Activated naive CD4-positive, alpha-beta T cell treated with anti-CD3 and anti-CD28 coated beads, Interleukin-2, amount 10 ng/mL, durations not matched to agents 7 days and 5 days (primary cell): ENCODE measurements at places on chromosomes 4 and X.

DNA sequence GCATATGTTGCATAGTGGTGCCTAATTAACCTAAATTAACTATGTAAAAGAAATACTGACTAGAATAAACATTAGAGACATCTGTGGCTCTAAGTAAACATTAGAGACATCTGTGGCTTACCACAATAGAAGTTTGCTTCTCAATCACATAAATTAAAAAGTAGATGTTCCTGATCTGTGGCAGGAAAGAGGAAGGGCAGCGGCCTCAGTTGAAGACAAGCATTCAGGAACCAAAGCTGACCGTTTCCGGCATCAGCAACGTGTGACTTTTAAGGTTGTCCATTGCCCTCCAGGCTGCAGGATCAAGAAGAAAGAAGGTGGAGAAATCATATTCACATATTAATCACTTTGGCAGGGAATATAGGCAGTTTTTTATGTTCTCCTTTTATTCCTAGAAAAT is 336.3 kb upstream of the TRAM1L1 start:
- no peak for DNase-seq

DNA sequence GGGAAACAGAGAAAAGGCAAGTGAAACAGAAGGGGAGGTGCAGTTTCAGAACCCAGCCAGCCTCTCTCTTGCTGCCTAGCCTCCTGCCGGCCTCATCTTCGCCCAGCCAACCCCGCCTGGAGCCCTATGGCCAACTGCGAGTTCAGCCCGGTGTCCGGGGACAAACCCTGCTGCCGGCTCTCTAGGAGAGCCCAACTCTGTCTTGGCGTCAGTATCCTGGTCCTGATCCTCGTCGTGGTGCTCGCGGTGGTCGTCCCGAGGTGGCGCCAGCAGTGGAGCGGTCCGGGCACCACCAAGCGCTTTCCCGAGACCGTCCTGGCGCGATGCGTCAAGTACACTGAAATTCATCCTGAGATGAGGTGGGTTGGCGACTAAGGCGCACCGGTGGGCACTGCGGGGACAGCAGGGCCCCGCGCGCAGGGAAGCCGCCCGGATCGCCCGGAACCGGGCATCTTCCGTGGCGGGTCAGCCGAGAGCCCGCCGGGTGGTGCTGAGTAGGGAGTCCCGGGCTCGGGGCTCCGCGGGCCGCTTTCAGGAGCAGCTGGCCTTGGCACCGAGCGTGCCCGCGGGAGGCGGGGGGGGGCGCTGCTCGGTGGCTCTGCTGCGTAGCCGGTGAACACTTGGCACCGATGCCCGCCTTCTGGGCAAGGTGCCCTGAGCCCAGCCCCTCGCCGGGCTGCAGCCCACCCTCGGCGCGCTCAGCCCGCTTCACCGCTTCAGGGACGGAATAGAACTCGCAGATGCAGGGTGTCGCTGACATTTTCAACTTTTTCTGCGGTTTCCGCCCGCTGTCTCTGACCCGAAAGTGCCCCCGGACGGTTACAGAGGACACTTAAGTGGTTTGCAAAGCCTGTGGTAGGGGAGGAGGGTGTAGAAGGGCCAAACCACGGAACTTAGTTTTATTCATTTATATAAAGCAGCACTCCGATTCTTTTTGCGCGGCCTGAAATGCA is at the start of gene CD38:
CD38 (plus strand) TSS at position 40 of the 953 bp plus-strand sequence; CDS start at position 127, 87 bp downstream.
- peak; percentile 79 for DNase-seq

GRCh38 chr4:1166509-1167243 is 5.7 kb downstream of the SPON2 start:
- DNase-seq = no peak

- DNase-seq = no peak
Observed at GRCh38 chr4:183984566-183984965, 79.5 kb downstream of the STOX2 start.

- DNase-seq = no peak
Observed at GRCh38 chrX:37361596-37361995, 12.4 kb downstream of the PRRG1 start.

- no peak for DNase-seq
Observed at GRCh38 chr4:148289740-148290139, 152.5 kb downstream of the NR3C2 start.

- no peak for DNase-seq
Observed at GRCh38 chrX:141936080-141936479, 32.4 kb downstream of the MAGEC1 start.

- no peak for DNase-seq
Observed at GRCh38 chr4:69156913-69157312, 57.6 kb downstream of the UGT2B11 start.

- DNase-seq = no peak
Observed at GRCh38 chrX:18994713-18995112, 10.8 kb upstream of the PHKA2 start.
